ENCODE measurements at places on chromosomes 4 and X.
A peak's percentile ranks its signal among the peaks of the same experiment; 100 is the strongest.

GRCh38 chr4:102172341-102172740 lies 172.9 kb downstream of the SLC39A8 start:
- no peak for DNase-seq

- no peak for DNase-seq
These were observed 52.0 kb downstream of the CDS1 start for GRCh38 chr4:84634961-84635360.

DNA sequence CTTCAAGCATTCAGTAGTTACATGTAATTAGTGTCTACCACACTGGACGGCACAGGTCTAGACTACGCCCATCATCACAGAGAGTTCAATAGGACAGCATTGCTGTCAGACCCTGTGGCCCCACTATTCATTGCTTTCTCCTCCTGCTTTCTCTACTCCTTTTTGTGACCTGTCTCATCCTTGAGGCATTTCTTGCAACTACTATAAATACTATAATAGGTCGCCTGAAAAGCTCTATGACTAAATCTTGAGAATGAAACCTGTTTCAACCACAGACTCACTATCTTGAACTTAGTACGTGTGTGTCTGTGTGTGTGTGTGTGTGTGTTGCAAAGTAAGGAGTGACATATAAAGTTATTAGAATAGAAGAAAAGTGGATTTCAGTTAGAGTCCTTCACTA lies 252.9 kb upstream of the KLF3 start:
- no peak for DNase-seq

DNA sequence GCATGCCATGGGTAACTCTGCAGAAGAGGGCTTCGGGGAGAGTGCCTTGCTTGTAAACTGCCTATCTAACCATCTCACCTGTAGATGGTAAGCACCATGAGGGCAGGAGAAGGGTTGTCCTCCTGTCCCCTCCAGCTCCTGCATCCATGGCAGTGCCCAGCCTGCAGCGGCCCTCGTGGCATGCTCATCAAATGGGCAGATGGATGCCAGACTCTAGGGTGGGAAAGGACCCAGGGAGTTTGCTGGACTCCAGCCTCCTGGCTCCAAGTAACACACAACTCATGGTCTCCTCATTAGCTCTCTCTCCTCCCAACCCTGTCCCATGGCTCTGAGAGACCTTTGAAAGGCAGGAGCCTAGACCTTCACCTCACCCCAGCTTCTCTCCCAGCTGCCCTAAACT lies 29.7 kb upstream of the CRMP1 start:
- no peak for DNase-seq

- DNase-seq, result no peak
These were observed 4.6 kb upstream of the AREG start for GRCh38 chr4:74440356-74440755.

GRCh38 chrX:119636419-119636818 lies 30.2 kb upstream of the NKRF start:
- DNase-seq, result no peak

- no peak for DNase-seq
These were observed 451.5 kb downstream of the UBE2NL start for GRCh38 chrX:144335402-144335801.

DNA sequence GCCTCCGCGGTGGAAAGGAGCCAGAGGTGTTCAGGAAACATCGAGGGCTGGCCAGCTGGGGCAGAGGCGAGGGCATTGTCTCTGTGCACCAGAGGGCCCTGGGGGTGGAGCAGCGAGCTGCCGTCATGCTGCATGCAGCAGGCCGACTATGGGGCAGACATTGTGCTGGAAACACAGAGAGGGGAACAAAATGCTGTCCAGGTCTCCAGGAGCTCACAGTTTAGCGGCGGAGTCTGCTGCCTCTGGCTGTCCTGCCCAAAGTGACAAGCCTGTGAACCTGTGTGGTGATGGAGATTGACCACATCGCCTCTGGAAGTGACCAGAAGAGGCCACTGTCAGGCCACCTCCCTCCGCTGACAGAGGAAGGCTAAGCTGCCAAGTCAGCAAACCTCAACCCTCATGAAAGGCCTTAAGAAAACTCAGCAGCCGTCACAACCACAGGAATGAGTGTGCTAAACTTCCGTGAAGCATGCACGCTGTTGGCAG lies 20.1 kb upstream of the SASH3 start:
- no peak for DNase-seq

DNA sequence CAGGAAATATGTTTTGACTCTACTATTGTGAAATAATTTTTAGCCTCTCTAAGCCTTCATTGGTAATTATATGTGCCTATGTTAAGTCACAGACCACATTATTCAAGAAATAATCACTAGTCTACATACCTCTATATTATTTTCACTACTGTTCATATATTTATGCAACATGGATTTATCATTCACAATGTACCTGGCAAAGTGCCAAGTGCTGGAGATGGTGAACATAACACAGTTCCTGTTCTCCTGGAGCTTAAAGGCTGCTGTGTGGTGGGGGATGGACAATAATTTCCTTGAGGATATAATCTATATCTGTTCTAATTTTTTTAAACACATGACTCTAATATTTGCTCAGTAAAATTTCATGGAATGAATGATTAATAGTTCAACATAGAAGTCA lies 527.7 kb upstream of the CXorf51A start:
- DNase-seq, result no peak

DNA sequence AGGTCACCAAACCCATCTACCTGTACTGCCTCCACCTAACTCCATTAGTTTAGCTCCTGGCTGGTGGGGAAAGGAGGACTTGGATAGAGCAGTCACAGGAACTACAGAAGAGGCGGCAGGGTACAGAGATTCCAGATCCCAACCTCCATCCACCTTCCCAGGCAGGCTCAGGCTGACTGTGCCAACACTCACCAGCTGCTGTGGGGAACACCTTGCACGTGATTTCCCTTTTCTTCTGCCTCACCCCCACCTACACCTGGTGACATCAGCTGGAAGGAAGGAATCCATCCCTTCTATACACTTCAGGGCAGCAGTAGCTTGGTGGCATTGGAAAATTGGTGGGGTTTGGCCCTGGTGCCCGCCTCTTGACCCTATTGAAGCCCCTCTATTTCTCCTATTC lies 41.5 kb downstream of the EFNB1 start:
- no peak for DNase-seq

- no peak for DNase-seq
These were observed 132.7 kb downstream of the ARHGAP10 start for GRCh38 chr4:147864607-147865006.

DNA sequence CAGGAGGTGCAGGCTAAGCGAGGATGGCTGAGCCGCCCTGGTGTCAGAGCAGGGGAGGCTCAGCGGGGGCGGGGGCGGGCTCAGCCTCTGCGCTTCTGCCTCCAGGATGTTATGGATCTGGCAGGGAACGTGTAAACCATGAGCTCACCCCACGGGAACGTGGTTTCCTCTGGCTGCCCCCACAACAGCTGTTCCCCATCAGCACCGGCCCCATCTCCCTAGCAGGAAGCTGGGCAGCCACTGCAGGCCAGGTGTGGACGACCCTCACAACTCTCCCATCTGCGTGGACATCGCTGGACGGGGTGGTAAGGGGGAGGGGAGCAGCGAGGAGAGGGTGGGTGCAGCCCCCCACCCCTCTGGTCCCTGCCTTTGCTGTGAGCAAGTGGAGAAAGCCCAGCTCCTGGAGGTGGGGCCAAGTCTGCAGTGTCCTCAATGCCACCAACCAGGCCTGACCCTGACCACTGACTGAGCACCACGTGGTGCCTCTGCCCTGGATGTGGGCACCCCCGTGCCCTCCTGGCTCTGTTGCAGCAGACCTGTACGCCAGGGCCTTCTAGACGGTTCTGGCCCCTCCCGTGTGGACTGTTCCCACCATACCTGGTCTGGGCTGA lies 28.1 kb upstream of the SPON2 start:
- DNase-seq, result peak; percentile 62

GRCh38 chr4:32199639-32200038 lies 1479.5 kb downstream of the PCDH7 start:
- DNase-seq, result no peak

GRCh38 chr4:158729716-158730559 lies 6.7 kb upstream of the PPID start:
- DNase-seq, result peak; percentile 63

DNA sequence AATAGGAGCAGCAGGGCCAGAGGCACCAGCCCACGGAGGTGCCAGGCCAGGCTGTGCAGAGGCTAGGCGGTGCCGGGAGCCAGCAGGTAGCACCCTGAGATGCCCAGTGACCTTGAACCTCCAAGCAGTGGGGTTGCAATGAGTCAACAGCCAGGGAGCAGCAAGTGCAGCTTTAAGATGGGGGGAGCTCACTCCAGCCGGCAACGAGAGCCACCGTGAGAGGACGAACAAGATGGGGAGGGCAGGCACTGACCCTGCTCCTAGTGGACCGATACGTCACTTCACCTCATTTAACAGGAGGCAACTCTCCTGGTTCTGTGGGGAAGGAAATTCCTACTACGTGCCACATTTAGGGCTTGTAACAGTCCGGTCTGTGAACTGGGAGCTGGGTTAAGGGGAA lies 4.8 kb downstream of the LETM1 start:
- DNase-seq, result no peak

DNA sequence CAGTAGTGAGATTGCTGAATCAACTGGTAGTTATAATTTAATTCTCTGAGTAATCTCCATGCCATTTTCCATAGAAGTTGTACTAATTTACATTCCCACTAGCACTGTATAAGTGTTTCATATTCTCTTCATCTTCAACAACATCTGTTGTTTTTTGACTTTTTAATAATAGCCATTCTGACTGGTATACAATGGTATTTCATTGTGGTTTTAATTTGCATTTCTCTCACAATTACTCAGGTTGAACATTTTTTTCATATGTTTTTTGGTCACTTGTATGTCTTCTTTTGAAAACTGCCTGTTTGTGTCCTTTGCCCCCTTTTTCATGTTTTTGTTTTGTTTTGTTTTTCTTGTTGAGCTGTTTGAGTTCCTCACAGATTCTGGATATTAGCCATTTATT lies 880.2 kb downstream of the RAPGEF2 start:
- no peak for DNase-seq

DNA sequence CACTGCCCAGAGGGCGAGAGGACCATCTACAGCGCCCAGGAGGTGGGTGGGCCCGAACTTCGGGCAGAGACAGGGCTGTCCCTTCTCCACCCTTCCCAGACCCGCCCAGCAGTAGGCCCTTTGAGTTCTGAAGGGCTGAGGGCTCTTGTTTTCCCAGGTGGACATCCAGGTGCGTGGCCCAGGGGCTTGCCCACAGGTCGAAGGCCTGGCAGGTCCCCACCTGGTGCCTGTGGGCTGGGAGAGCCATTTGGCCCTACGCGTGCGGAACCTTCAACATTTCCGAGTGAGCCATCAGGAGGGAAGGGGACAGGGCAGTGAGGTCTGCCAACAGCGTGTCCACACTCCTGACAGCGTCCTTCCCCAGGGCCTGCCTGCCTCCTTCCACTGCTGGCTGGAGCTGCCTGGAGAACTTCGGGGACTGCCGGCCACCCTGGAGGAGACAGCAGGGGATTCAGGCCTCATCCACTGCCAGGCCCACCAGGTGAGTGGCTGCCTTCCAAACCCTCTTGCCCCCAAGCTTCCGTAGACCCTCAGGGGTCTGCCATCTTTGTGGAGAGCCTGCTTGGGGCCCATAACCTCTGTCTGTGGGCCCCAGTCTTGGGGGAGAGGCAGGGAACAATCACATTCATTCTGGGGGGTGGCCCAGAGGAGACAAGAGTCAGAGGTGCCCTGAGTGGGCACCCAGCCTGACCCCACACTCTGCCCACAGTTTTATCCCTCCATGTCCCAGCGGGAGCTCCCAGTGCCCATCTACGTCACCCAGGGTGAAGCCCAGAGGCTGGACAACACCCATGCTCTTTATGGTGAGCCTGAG lies 6.8 kb downstream of the PLXNB3 start:
- no peak for DNase-seq

DNA sequence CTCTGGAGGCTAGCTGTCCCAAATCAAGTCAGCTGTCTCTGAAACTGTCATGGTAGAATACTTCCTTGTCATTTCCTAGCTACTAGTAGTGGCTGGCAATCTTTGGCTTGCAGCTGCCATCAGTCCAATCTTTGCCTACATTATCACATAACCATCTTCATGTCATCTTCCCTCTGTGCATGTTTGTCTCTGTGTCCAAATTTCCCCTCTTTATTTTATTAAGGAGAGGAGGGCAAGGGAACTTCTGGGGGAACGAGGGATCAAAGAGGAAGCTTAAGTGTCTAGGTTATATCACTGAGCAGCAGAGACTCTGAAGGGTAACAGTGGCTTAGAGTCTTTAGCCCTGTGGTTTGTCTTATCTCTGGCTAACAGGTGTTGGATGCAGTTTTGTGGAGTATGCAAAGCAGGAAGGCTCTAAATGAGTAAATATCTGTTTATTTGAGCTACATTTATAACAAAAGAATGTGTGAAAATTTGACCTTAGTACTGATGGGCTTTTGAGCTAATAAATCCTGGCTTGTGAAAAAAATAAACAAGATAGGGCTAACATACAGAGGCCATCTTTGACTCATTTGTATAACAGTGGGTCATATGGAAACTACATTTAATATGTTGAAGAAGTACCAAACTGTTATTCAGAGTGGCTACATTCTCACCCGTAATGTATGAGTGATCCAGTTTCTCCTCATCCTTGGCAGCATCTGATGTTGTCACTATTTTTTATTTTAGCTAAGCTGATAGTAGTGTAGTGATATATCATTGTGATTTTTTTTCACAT lies 49.4 kb upstream of the ENOX2 start:
- no peak for DNase-seq

DNA sequence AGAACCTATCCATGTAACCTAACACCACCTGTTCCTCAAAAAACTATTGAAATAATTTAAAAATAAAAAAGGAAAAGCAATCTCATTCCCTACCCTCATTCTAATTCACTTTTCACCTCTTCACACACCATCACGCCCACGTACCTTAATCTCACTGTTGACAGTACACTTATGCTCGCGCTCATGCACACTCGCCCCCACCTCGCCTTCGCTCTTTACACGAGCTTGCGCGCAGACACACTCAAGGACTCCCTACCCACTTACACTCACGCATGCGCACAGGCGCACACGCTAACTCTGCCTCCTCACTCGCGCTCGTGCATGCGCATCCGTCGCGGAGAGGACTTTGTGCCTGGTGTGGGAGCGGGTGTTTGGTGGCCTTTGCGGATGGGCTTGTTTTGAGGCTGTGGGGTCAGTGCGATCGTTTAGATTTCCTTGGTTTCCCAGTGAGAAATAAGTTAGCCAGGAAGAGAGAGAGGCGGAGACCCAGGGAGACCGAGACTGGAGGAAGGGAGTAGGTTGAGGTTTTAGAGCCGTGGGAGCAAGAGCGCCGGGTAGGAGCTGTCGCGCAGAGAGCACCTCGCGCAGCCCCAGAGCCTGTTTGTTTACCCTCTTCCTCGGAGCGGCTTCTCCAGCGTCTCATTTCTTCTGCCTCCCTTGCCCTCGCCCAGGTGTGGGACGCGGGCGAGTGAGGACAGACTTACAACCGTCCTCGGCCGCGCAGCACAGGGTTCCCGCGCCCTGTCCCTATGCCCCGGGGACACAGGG lies 8.1 kb upstream of the GSX2 start:
- DNase-seq, result peak; percentile 81

GRCh38 chr4:122612540-122612939 lies 8.3 kb downstream of the IL21 start:
- no peak for DNase-seq

GRCh38 chr4:64781737-64782326 lies 372.6 kb upstream of the TECRL start:
- peak; percentile 48 for DNase-seq

GRCh38 chrX:46898207-46898606 lies 14.0 kb upstream of the JADE3 start:
- DNase-seq, result no peak

GRCh38 chr4:107721436-107722100 lies 1.5 kb upstream of the PAPSS1 start:
- no peak for DNase-seq
